ENCODE measurements at places on chromosomes 6 and 20.

DNA sequence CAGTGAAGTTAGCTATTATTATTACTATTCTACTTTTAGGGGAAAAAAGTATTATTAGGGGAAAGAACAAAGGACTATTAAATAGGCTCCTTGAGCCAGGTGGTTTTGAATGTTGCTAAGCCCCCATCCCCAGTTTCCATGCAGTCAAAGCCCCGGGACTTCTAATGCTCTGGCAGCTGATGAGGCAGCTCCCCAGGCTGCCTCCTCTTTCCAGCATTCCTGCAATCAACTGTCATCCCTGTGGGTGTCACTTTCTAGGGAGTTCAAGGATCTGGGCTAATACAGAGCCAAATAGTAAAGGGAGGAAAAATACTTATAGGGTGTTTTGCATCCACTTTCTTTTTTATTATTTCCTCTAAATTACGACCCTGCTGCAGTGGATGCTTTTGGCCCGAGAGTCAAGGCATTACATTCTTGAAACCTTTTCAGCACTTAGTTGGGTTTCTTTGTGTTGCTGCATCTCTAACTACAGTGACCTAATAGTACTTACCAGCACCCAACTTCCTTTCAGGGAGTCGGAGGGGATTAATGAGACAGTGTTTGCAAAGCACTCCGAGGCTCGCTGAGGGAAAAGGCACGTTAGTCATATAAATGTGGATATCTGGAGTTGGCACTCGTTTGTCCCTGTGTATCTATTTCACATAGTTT, 303.9 kb upstream of the MAP3K7 start:
- no peak for DNase-seq

DNA sequence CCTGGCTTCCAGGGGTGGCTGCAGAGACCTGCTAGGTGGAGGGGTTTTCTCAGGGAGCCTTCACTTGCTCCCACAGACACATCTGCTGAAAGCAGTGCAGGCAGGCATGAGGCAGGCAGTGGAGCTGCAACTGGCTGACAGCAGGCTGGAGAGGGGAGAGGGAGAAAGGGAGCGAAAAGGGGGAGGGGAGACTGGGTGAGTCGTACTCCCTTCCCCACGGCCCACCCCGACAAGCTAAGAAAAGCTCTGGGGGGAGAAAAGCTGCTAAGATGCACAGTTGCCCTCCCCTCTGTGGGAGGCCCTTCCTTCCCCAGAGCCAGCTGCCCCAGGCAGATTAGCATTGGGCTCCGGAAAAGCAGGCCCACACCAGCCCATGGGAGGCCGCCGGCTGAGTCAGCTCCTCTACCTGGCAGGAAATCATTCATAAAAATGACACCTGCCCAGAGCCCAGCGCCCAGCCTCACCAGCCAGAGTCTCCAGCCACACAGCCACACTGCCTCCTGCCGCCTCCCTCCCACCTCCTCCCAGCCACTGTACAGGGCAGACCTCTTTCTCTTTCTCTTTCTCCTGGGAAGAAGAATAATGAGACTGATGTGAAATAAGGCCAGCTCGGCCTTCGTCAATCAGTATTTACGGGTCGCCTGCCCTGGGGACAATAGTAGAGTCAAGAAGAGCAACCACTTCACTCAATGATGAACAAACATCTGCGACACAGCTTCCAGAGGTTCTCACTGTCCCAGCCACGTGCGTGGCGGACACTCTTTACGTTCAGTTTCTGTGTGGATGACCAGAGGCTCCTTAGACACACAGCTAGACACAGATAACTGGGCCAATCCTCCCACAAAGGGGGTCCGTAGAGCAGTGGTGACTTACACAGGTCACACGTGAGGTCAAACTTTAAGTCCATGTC, 7.7 kb upstream of the C20orf203 start:
- no peak for DNase-seq

DNA sequence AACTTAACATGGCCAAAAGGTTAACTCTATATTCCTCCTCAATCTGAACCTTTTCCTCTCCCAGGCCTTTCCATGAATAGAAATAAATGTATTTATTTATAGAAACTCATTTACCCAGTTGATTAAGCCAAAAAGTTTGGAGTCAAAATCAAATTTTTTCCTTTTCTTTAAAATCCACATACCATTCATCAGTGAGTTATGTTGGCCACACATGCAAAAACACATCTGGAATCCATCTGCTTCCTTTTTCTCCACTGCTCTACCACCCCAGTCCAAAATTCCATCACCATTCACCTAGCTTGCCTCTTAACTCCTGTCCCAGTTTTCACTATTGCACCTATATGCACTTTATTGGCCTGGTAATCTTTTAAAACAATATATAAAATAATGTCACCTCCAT, 62.4 kb upstream of the TMEM200A start:
- no peak for DNase-seq

- no peak for DNase-seq
These were observed 13.6 kb downstream of the POU3F2 start for GRCh38 chr6:98847779-98848538.

- no peak for DNase-seq
These were observed 84.6 kb upstream of the JAG1 start for GRCh38 chr20:10758446-10758845.

DNA sequence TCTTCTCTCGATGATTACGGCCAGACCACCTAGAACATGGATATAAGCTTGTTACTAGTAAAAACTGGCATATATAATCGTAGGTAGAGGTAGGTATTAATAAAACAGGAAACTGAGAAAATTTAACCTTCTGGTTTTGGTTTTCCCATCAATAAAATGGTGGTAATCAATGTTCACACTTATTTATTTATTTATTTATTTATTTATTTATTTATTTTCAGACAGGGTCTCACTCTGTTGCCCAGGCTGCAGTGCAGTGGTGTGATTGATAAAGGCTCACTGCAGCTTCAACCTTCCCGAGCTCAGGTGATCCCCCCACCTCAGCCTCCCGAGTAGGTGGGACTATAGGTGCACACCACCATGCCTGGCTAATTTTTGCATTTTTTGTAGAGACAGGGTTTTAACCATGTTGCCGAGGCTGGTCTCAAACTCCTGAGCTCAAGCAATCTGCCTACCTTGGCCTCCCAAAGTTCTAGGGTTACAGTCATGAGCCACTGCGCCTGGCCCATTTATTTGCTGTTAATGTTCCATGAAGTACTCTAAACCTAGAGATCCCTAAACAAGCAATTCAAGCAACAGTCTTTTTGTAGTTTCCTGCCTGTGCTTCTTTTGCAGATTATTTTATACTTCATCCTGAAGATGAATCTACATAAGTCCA, 11.5 kb downstream of the TOMM6 start:
- DNase-seq, result no peak

DNA sequence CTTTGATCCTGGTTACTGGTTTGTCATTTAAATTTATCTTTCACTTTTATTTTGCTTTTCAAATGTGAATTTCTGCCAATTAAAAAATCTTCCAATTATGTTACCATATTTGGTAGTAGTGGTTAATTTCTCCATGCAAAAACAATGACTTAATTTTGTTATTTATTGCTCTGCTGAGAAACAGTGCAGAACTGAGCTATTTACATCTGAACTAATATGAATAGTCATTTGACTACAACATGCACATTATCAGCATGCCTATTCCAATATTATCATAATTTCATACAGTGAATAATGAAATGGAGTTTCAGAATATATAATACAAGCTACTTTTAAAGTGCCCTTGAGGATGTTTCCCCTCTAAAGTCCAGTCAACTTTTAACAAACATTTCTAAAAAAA, 517 bp downstream of the PLN start:
- DNase-seq, result no peak

- DNase-seq, result no peak
These were observed 194.6 kb downstream of the DST start for GRCh38 chr6:56448046-56448445.

- no peak for DNase-seq
These were observed 575 bp upstream of the MICAL1 start for GRCh38 chr6:109456111-109456583.

Measured in AML-193 (cell line).